ENCODE measurements at places on chromosomes 7 and 10.

DNA sequence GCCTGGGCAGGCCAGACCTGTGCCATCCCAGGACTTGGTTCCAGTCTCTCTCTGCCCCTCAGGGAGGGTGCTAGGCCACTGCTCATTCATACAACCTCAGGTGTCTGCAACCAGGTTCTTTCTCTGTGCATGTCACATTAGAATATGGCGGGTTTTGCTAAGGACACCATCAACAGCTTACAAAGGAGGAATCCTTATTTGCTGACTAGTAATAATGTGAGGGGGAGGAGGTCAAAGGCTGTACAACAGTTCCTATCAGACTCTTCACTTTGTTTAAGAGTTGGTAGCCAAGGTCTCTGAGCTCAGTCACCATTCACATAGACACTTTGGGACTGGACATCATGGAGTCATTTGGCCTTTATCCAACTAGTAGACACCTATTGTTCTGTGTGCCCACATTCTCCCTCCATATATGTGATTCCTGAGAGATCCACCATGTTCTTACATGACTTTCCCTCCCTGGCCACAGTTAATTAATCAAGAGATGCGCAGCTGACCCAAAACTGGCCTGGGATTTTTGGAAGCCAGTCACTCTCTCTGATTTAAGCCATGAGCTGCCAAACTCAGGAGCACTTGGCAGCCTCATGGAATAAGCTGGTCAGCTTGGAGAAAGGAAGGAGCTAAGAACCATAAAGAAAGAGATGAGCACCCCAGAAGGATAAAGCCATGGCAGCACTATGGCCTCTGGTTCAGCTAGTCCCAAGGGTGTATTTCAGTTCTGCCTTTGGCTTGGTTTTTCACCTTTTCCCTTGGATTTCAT is 51.2 kb downstream of the DPCD start:
- DNase-seq: no peak

DNA sequence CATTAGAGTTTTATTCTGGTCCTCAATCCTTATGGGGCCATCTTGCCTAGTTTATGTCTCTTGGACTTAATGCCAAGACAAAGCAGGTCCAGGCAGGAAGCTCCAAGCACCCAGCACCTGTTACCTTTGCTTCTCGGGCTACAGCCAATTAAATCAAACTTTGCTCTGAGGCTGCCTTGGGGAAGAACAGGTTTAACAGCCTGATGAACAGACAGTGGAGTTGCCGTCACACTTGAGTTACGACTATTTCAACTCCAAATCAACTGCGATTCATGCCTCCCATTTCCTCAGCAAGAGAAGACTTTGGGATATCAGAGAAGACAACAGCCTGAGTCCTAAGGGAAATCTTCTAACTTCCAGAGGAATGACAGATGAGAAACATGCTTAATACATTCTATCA is 62.2 kb downstream of the XPNPEP1 start:
- DNase-seq: no peak

DNA sequence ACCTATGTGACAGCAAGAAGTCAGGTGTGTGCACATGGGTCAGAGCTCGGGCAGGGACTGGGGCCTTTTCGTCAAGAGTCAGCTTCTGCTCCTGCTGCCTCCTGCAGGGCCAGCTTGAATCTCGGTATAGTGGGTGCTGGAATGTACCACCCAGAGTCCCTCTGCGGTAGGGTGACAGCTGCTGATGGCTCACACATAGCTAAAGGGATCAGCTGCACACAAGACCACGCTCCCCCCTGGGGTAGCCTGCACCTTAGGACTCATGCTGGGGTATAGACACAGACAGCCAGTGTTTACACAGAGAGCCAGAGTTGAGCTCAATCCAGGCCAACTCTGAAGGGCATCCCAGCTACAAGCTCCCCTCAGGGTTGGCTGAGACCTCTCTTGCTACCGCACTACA is 14.0 kb upstream of the COL13A1 start:
- peak; percentile 34 for DNase-seq

DNA sequence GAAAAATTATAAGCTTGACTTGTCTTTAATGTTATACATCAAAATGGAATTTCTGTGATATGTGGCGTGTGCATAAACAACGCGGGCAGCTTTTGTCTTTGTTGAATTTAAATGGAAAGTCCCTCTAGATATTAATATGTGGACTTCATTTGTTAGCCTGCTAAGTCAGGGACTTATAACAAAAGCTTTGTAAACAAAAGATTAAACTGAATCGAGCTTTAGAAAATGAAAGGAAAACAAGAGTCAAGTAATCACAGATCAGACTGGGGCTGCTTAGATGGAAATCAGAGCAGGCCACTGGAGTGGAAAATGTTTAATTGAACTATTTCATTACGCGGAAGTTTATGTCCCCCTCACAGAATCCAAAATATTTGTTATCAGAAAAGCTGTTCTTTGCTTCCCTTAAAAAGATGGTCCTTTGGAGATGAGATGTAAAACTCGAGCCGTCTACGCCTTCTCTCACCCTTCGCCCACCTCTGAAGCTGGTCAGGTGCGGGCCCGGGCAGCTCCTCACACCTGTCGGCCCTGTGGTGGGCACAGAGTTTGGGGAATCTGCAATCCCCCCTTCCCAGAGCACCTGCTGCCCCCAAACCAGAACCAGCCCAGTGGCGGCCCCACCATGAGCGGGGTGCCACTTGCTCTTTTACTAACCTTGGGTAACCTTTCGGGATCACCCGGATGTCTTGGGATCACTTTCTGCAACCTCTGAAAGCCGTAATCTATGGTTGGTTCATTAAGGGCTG is 116.2 kb downstream of the EBF3 start:
- no peak for DNase-seq

- DNase-seq: no peak
Measured at GRCh38 chr7:157301610-157302120, 35.1 kb upstream of the DNAJB6 start.

GRCh38 chr10:24446739-24447138 is 237.8 kb downstream of the KIAA1217 start:
- no peak for DNase-seq

- peak; percentile 80 for DNase-seq
Measured at GRCh38 chr10:94129393-94130130, 135.8 kb downstream of the PLCE1 start.

DNA sequence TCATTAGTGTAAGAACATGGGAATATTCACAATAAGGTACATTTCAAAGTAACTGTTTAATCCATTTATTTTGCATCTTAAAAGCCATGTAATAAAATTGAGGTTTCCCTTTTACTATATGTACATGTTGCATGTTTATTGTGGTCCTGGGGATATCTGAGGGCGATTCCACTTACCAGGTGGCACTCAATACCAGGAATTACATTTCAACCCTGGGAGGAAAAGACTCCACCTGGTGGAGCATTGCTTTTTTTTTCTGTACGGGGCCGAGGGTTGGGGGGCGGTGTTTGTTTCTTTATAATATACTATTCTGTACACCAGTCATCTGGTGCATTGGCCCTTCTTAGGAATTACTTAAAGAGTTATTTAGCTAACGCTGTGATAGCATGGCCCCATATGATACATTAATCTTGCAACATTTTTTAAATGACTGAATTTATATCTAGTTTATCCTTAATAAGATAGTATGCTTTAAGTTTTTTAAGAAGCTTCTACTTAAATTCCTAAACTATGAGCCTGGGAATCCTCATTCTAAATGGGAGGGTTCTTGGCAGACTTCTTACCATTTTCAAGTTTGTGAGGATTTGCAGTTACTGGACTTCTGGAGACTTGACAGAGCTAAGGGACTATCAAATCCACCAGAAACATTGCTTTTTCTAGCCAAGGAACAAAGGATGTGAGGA is 7.2 kb upstream of the HGF start:
- DNase-seq: no peak

DNA sequence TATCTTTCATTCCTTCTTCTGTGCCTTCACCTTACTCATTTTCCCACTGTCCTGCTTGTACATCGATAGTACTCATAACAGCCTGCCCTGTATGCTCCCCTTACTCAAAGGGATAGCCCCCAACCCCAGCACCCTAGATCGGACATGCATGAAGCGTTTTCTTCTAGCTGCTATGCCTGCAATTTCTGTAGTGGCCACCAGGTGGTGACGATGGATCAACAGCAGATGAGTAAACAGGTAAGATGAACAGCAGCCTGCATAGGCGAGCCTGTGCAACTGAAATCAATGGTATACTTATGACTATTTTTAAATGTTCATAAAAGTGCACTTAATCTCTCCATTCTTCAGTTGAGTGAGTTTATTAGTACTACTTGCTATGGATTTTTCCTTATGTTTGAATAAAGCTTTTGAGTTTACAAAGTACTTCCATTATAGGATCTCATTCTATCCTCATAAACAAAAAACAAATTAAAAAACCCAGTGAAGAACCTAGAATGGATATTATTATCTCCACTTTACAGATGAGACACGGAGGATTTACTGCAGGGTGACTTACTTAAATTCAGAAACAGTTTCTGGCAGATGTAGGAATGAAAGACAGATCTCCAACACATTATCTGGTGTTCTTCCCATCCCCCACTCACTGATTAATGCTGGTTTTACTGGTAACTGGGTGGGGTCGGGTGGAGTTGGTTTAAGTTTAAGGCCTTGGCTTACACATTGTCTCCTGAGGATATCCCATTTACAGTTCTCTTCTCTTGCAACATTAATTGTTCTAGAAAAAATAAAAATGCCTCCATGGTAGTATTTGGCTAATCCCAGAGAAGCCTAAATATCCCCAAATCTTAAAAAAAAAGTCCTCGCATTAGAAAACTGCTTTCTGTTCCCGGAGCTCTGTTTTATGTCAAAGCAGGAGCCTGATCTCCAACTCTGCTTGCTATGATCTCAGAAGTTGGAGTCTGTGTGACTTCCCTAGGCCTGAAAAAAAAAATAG is 222.1 kb downstream of the GLI3 start:
- DNase-seq: no peak

DNA sequence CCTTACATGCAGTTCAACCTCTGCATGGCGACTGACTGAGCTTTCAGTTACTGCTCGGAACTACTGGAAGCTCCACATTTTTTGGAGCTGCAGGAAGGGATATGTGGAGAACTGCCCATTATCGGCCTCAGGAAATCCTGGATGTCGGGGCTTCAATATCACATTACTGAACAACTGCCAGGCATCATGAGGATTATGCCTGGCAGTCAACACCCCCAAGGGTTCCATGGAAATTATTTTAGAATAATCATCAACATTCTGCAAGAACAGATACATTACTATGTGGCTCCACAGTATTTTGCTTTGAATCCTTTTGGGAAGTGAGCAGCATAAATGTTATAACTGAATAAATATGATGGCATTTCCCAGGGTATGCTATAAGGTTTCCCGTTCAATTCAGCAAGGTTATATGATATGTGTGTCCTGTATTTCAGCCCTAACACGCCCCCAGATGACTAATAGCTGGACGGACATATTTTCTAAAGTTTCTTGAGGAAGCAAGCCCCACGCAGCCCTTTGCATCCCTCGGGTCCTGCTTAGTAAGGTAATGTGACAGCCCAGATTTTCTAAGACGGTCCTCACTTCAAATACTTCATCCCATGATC is 53.0 kb upstream of the OPALIN start:
- DNase-seq: no peak

DNA sequence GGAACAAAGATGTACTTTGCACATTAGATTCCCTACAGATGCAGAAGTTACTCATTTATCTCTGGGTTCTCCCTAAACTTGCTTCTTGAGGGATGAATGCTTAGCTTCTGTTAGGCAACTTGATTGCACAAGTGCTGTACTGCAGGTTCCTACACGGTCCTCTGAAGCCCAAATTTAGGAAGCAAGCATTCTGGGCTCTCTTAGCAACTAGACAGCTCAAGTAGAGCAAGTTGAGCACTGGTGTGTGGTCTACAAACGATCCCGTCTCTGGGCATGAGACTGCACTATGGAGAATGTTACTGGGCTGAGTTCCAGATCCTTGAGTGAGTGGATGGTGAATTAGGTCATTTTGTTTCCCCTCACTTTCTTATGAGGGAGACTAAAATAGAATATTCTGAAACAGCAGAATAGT is 14.3 kb downstream of the SEMA3D start:
- DNase-seq: peak; percentile 9

DNA sequence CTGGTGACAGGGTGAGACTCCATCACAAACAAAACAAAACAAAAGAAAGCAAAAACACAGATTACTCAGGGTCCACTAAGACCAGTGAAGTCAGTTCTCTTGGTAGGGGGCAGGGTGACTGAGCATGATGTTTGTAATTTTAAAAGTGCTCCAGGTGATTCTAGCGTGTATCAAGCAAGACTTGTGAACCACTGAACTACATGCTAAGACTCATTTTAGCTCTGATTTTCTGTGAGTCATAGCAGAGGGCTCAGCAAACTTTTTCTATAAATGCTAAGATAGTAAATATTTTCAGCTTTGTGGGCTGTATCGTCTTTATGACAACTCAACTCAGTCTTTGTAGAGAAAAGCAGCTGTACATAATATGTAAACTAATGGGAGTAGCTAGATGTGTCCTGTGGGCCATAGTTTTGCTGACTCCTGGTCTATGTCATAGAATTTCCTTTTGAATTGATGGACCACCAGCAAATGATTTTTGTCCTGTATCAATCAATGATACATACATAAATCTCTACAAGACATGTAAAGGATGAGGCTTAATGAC is 141.3 kb downstream of the CFTR start:
- no peak for DNase-seq

GRCh38 chr7:31134246-31135188 is 82.4 kb downstream of the ADCYAP1R1 start:
- no peak for DNase-seq

- DNase-seq: no peak
Measured at GRCh38 chr10:119702583-119702982, 23.3 kb upstream of the INPP5F start.

GRCh38 chr10:6320320-6321010 is 117.7 kb downstream of the PFKFB3 start:
- DNase-seq: no peak

GRCh38 chr10:77400033-77400432 is 237.6 kb downstream of the KCNMA1 start:
- no peak for DNase-seq

DNA sequence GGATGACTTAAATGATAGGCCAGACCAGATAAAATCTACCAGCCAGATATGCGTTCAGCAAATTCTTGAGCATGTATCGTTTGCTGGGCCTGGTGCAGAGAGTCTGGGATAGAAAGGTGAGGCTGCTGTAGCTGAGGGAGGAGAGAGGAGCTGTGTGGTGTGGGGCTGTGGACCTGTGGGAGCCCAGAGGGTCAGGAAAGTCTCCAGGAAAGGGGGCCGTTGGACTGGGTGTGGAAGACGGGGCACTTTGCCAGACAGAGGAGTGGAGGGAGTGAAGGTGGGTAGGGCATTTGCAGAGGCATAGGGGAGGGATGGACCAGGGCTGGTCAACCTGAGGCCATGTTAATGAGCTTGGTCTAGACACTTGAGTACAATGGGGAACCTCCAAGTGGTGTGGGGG is 124.7 kb upstream of the UNC5B start:
- DNase-seq: no peak

GRCh38 chr10:71625445-71626175 is 94.0 kb downstream of the C10orf105 start:
- no peak for DNase-seq

DNA sequence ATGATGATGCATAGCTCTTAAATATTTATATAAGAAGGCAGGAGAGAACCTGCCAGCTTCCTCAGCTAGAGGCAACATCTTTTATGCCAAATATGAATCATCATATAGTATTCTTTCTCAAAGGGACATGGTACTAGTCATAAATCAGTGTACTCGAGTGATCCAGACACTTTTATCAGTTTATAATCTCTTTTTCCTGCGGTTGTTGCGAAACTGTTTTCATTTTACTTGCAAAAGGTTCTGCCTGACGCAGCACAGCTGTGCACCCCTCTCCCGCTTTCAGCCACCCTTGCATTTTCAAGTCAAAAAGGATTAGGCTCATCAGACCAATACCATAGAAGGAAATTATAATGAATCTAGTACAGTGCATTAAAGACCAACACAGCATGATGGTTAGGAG is 332.3 kb upstream of the PRKCQ start:
- DNase-seq: no peak
